Stomach (tissue), 19 donors: ENCODE measurements at places on chromosomes 13 and 19.

GRCh38 chr19:18895824-18896341, at the start of gene CERS1:
CERS1 (minus strand) TSS chr19:18896158; CDS start chr19:18896072, 86 bp downstream.
- no peak for DNase-seq
- peaks cover 30% of the 10 kb centered on the region for H3K4me1 ChIP-seq
- peaks cover 5% of the 10 kb centered on the region for H3K27me3 ChIP-seq
- peaks cover 12% of the 10 kb centered on the region for H3K36me3 ChIP-seq

GRCh38 chr13:107734891-107735625, 480.3 kb downstream of the LIG4 start:
- no peak overlapping the region for H3K27ac ChIP-seq
- DNase-seq = no peak
- no peaks in the 10 kb centered on the region for H3K27me3 ChIP-seq
- no peaks in the 10 kb centered on the region for H3K4me1 ChIP-seq
- H3K36me3 ChIP-seq = no peaks in the 10 kb centered on the region

DNA sequence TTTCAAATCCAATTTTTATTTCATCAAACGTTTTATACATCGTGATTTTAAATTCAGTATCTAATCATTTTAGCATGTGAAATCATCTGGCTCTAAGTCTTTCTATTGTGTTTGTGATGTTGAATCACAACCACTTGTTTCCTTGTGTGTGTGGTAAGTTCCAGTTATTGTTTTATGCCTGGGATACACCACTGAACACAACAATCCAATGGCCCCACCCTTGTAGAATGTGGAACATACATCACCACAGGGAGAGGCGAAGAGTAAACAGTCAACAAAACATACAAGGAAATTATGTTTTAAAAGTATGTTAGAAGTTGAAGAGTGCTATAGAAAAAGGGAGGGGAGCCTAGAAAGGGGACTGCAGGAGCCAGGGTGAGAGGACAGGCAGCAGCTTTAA, 100.5 kb downstream of the EPSTI1 start:
- no peaks in the 10 kb centered on the region for H3K27me3 ChIP-seq
- no peak overlapping the region for H3K27ac ChIP-seq
- H3K4me3 ChIP-seq = no peak overlapping the region
- peaks cover 5% of the 10 kb centered on the region for H3K36me3 ChIP-seq

DNA sequence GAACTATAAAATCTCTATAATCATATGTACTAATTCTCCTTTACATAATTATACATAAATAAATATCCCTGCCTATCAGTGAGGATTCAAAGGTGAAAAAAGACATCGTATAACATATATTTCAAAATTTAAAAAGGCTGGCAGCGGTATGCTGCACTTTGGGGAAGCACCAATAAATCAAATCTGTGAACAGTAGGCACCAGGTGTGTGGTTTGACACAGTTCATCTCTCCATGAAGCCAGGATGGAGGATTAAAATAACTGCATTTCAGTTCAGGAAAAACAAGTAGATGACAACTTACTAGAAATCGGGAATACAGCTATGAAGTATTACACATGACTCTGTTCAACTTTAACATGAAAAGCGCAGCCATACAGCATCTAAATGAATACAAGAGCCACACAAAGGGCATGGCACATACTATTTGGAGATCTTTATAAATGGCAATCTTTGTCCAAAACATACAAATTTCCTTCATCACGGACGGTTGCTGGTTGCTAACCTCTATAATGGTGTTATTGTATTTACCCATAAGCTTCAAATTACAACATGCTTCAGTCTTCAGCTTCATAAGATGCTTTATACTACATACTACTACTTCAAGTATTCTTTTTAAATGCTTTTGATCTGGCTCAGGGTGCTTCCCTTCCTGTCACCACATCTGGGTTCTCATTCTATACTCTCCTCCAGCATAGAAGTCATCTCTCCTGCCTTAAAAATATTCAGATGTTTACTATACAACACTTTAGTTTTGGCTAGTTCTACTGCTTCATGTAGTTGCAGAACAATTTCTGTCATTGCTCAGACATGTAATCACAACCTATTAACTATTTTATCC, 128.7 kb downstream of the KLF12 start:
- H3K4me1 ChIP-seq = no peaks in the 10 kb centered on the region
- no peaks in the 10 kb centered on the region for H3K27me3 ChIP-seq
- no peak overlapping the region for H3K4me3 ChIP-seq
- DNase-seq = no peak
- H3K36me3 ChIP-seq = no peaks in the 10 kb centered on the region

GRCh38 chr19:46860846-46861690, at the start of gene ARHGAP35:
ARHGAP35 (plus strand) TSS chr19:46860997; CDS start chr19:46918676, 57,679 bp downstream.
- H3K4me3 ChIP-seq = peak within 1 kb of the TSS; percentile 95
- H3K27me3 ChIP-seq = no peaks in the 10 kb centered on the region
- H3K4me1 ChIP-seq = peaks cover 64% of the 10 kb centered on the region
- peak; percentile 65 for DNase-seq

- no peak overlapping the region for H3K27ac ChIP-seq
- no peaks in the 10 kb centered on the region for H3K27me3 ChIP-seq
- no peak for DNase-seq
- H3K4me1 ChIP-seq = no peaks in the 10 kb centered on the region
- no peak overlapping the region for H3K4me3 ChIP-seq
- no peaks in the 10 kb centered on the region for H3K36me3 ChIP-seq
Measured at GRCh38 chr19:31616031-31616430, 266.8 kb upstream of the TSHZ3 start.

DNA sequence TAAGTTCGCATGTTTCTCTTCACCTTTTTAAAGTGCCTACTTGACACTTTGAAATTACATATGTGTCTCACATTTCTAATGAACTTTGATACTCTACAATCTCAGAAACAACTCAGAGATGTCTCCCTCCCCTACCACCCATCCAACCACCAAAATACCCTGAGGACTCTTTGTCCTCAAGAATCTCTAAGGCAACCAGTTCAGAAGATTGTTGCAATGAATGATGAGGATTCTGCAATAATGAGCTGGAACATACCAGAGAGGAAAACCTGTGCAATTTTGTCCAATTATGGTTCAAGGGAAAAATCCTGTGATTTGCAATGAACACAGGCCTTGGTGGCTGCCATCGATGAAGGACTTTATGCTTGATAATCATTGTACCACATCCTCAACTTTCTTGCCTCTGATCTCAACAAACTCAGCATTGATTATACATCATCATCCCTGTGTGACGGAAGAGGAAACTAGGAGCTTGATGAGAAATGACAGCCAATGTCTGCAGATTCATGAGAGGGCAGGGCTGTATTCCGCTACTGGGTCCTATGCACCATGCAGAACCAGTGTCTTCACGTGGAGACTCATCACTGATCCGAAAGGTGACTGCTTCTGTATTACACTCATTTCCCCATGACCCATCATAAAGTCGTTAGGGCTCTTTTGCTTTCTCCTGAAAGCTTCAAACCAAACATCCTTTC, 1.1 kb downstream of the FPR1 start:
- peak overlapping the region; percentile 16 for H3K4me3 ChIP-seq
- H3K27me3 ChIP-seq = peaks cover 16% of the 10 kb centered on the region
- no peak for DNase-seq
- no peaks in the 10 kb centered on the region for H3K36me3 ChIP-seq
- H3K4me1 ChIP-seq = no peaks in the 10 kb centered on the region
- H3K27ac ChIP-seq = peak overlapping the region; percentile 72

- H3K27me3 ChIP-seq = no peaks in the 10 kb centered on the region
- peaks cover 31% of the 10 kb centered on the region for H3K36me3 ChIP-seq
- no peak for DNase-seq
Measured at GRCh38 chr19:48842789-48843162, 6.5 kb upstream of the HSD17B14 start.

DNA sequence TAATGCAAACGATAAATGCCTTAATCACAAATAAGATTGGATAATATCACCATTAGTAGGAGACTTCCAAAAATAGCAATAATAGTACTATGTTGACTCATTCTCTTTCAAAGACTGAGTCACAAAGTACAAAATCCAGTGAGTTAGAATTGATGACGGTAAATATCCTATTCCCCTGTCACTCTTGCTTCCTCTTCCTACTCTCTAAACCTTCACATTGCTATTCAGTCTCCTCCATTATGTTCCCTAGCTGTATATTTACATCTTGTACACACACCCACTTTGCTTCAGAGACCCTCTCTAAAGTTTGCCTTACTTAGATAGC, 26.3 kb upstream of the INTS6 start:
- H3K36me3 ChIP-seq = no peaks in the 10 kb centered on the region
- no peak overlapping the region for H3K27ac ChIP-seq
- H3K4me3 ChIP-seq = no peak overlapping the region
- DNase-seq = no peak

GRCh38 chr19:12000152-12000981, 35.1 kb downstream of the ZNF433 start:
- no peak overlapping the region for H3K27ac ChIP-seq
- H3K4me1 ChIP-seq = no peaks in the 10 kb centered on the region
- H3K4me3 ChIP-seq = no peak overlapping the region
- no peak for DNase-seq
- peaks cover 35% of the 10 kb centered on the region for H3K36me3 ChIP-seq

DNA sequence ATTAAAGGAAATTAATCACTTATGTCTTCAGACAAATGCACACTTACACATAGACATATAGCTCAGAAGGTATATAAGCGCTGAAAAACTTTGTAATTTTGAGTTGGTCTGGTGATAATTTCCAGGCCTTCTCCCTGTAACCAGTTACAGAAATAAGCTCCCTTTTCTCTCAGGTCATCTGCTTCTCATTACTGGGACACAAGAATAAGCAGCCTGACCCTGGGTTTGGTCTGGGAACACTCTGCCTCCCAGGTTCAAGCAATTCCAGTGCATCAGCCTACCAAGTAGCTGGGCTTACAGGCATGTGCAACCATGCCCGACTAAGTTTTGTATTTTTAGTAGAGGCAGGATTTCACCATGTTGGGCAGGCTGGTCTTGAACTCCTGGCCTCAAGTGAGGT, 274.5 kb downstream of the LMO7 start:
- no peaks in the 10 kb centered on the region for H3K27me3 ChIP-seq
- H3K4me3 ChIP-seq = no peak overlapping the region
- H3K4me1 ChIP-seq = no peaks in the 10 kb centered on the region
- no peak for DNase-seq

DNA sequence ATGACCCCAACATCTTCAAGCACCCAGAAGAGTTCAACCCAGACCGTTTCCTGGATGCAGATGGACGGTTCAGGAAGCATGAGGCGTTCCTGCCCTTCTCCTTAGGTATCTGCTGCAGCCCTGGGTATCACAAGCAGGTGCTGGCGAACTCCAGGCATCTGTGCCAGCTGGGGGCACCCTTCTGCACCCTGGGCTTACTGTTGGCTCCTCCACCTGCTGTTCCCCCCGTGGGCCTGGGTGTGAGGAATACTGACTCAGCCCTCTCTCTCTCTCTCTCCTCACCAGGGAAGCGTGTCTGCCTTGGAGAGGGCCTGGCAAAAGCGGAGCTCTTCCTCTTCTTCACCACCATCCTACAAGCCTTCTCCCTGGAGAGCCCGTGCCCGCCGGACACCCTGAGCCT, 13.0 kb downstream of the CYP2S1 start:
- no peak for DNase-seq
- no peaks in the 10 kb centered on the region for H3K27me3 ChIP-seq
- peaks cover 49% of the 10 kb centered on the region for H3K36me3 ChIP-seq
- peaks cover 8% of the 10 kb centered on the region for H3K4me1 ChIP-seq
- H3K27ac ChIP-seq = peak overlapping the region; percentile 58
- H3K4me3 ChIP-seq = no peak overlapping the region

DNA sequence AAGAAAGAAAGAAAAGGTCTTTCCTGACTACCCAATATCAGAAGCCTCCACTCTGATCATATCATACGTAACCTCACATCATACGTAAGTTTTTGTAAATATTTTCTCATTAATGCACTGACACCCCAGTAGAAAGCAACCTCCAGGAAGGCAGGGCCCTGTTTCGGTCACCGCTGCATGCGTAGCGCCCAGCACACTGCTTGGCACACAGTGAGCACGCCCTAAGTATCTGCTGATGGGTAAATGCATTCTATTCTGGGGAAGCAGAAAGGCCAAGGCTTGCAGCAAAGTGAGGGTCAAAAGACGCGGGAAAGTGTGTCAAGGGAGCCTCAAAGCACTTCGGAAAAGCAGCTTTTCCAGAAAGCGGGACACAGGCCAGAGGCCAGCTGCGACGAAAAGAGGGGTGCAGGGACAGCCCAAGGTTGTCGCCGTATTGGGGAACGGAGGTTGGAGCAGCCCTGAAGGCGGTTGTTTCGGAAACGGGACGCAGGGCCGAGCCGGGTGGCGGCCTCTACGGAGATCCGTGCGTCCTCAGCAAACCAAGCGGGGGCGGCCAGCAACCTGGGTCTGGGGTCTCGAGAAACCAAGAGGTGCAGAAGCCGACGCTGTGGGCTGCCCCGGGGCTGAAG, 463 bp downstream of the SUGP1 start:
- peaks cover 35% of the 10 kb centered on the region for H3K36me3 ChIP-seq
- no peak for DNase-seq
- H3K4me1 ChIP-seq = peaks cover 26% of the 10 kb centered on the region
- peak overlapping the region; percentile 93 for H3K4me3 ChIP-seq

GRCh38 chr13:75847588-75847987, 211.5 kb downstream of the LMO7 start:
- peaks cover 73% of the 10 kb centered on the region for H3K36me3 ChIP-seq
- H3K4me1 ChIP-seq = no peaks in the 10 kb centered on the region
- H3K27ac ChIP-seq = no peak overlapping the region
- no peaks in the 10 kb centered on the region for H3K27me3 ChIP-seq
- no peak for DNase-seq
- no peak overlapping the region for H3K4me3 ChIP-seq

GRCh38 chr19:46481223-46481848, 10.0 kb upstream of the PNMA8A start:
- H3K4me3 ChIP-seq = no peak overlapping the region
- no peaks in the 10 kb centered on the region for H3K36me3 ChIP-seq
- H3K27ac ChIP-seq = peak overlapping the region; percentile 42
- H3K4me1 ChIP-seq = no peaks in the 10 kb centered on the region
- peak; percentile 64 for DNase-seq
- no peaks in the 10 kb centered on the region for H3K27me3 ChIP-seq

DNA sequence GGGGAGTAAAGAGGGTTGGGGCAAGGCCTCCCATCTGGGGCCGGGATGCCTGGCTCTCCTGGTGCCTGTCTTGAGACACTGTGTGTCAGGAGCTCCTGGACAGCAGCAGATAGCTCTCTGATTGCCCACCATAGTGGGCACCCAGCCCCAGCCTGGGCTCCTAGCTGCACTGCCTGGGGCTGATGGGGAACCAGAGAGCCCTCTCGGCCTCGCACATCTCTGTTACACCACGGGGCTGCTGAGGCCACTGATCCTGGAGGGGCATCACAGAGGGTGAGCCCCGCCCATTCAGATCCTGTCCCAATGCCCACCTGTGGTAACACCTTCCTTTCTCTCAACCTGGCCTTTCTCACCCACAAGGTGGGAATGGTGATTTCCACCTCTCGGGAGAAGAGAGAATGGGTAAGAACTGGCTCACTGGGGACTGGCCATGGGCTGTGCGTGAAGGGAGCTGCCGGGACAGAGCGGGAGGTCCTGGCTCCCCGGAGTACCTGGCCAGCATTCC, 135.9 kb downstream of the URI1 start:
- no peak overlapping the region for H3K27ac ChIP-seq
- H3K4me3 ChIP-seq = no peak overlapping the region
- no peaks in the 10 kb centered on the region for H3K27me3 ChIP-seq
- H3K36me3 ChIP-seq = no peaks in the 10 kb centered on the region
- DNase-seq = no peak
